ENCODE measurements at places on chromosomes 5 and 9. TPM values are rescaled to one million over a fixed set of nuclear protein-coding genes. Genes with fewer than 3 reads are reported as not detected.

Gene SPINK6
- not detected for total RNA-seq

Gene CORO2A
- total RNA-seq: 2.1 TPM

Gene CA9
- 0.74 TPM for total RNA-seq

Gene GPX3
- 2.7 TPM for total RNA-seq

Gene FLT4
- total RNA-seq: 0.45 TPM

Gene DEPDC1B
- 16.4 TPM for total RNA-seq

Gene NR6A1
- total RNA-seq: 0.15 TPM

Gene SOX30
- total RNA-seq: 0.15 TPM

Gene ENTPD8
- total RNA-seq: not detected

Gene GABRA1
- total RNA-seq: not detected

Gene ANKRD31
- total RNA-seq: under 0.01 TPM

Gene TPPP
- total RNA-seq: 0.17 TPM

Gene SLC28A3
- total RNA-seq: 0.17 TPM

Gene ESM1
- 2.5 TPM for total RNA-seq

Gene RICTOR
- 9.1 TPM for total RNA-seq

Gene GRXCR2
- total RNA-seq: not detected

Gene GLRA1
- total RNA-seq: not detected

Gene EPB41L4A
- 0.17 TPM for total RNA-seq

Gene PTGES
- 4.0 TPM for total RNA-seq

Gene CTXN3
- total RNA-seq: not detected

Gene PCDHA10
- total RNA-seq: not detected

Gene MCIDAS
- not detected for total RNA-seq

Gene INSL6
- total RNA-seq: not detected

Gene FER
- 5.2 TPM for total RNA-seq

Gene ARL14EPL
- total RNA-seq: not detected

Gene TMEM250
- 31.4 TPM for total RNA-seq

Gene FUT7
- not detected for total RNA-seq

Gene ZDHHC21
- 1.6 TPM for total RNA-seq

Gene FAM221B
- total RNA-seq: not detected

Gene FAM169A
- 0.89 TPM for total RNA-seq

Gene DMRT3
- not detected for total RNA-seq

Gene SLC6A3
- not detected for total RNA-seq

Gene PCDHGB5
- 13.8 TPM for total RNA-seq

Gene CYFIP2
- 10.3 TPM for total RNA-seq

Gene SPOUT1
- total RNA-seq: 33.1 TPM

Gene NTMT1
- total RNA-seq: 83.8 TPM

Gene PCDHB13
- under 0.01 TPM for total RNA-seq

Gene LCN15
- total RNA-seq: not detected

Gene RIMOC1
- total RNA-seq: 9.7 TPM

Data from bronchus fibroblast of lung (primary cell).